ENCODE measurements at places on chromosomes 5 and 9. TPM values are rescaled to one million over a fixed set of nuclear protein-coding genes. Genes with fewer than 3 reads are reported as not detected.

KIF12 gene
- total RNA-seq: not detected

SPATA31D4 gene
- not detected for total RNA-seq

TMEM267 gene
- total RNA-seq: 17.5 TPM

OR1N1 gene
- not detected for total RNA-seq

PCDHGA8 gene
- total RNA-seq: 4.4 TPM

PCDHGA11 gene
- total RNA-seq: 12.0 TPM

RORB gene
- total RNA-seq: 2.0 TPM

TEX48 gene
- total RNA-seq: not detected

PCDHA9 gene
- 0.16 TPM for total RNA-seq

PHYHD1 gene
- total RNA-seq: 16.3 TPM

KCNV2 gene
- total RNA-seq: not detected

CFAP90 gene
- not detected for total RNA-seq

RABGAP1 gene
- 36.6 TPM for total RNA-seq

FBXO10 gene
- total RNA-seq: 9.3 TPM

C5orf34 gene
- total RNA-seq: 1.9 TPM

ADRA1B gene
- not detected for total RNA-seq

GPR150 gene
- total RNA-seq: 0.32 TPM

GRM6 gene
- under 0.01 TPM for total RNA-seq

LCN9 gene
- not detected for total RNA-seq

BRINP1 gene
- not detected for total RNA-seq

EFNA5 gene
- 0.77 TPM for total RNA-seq

PCDHA2 gene
- under 0.01 TPM for total RNA-seq

All from bronchial smooth muscle cell (primary cell).